Liver (tissue), 10 donors: ENCODE measurements at places on chromosomes 7 and 10. TPM values are rescaled to one million over a fixed set of nuclear protein-coding genes. Genes with fewer than 3 reads are reported as not detected.

The KRIT1 gene
- 31.2 TPM for total RNA-seq

The PTF1A gene
- total RNA-seq: not detected

The KIFBP gene
- total RNA-seq: 8.5 TPM

The CEP55 gene
- total RNA-seq: 4.1 TPM

The PSTK gene
- total RNA-seq: 4.6 TPM

The MBLAC1 gene
- 1.4 TPM for total RNA-seq

The HGF gene
- total RNA-seq: 29.8 TPM

The DBNL gene
- total RNA-seq: 60.2 TPM

The GIMAP4 gene
- 15.6 TPM for total RNA-seq
